ENCODE measurements at places on chromosomes 4 and X.

DNA sequence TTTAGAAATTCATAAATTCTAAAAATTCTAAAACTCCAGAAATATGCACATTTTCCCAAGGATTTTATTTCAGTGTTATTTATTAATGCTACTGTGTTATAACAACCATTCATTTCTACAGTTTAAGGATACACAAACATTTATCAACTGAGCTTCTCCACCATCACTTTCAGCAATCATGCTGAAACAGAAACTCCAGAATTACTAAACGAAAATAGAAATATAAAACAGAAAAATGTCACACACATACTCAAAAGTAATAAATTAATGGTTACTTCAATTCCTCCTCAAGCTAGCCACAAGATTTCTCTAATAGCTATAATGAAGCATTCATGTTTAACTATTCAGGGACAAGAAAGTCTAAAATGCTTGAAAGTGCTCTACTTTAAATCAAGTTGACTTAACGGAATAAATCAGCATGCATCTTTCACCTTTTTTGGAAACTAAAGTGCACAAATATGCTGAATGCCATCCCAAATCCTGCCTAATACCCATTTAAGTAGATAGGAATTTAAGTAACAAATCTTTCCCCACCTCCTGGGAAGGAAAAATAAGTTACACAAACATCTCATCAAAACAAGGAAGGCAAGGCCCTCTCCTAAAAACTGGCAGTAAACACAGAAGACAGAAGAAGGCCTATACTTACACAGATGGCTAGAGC is 563 bp downstream of the FAM13A start:
- no peak for DNase-seq

GRCh38 chr4:105184316-105184980 is 37.8 kb downstream of the TET2 start:
- no peak for DNase-seq

- DNase-seq = no peak
These were observed 52.9 kb upstream of the HPF1 start for GRCh38 chr4:169810325-169811323.

- peak; percentile 68 for DNase-seq
These were observed 4.5 kb upstream of the CXCR3 start for GRCh38 chrX:71622576-71623450.

DNA sequence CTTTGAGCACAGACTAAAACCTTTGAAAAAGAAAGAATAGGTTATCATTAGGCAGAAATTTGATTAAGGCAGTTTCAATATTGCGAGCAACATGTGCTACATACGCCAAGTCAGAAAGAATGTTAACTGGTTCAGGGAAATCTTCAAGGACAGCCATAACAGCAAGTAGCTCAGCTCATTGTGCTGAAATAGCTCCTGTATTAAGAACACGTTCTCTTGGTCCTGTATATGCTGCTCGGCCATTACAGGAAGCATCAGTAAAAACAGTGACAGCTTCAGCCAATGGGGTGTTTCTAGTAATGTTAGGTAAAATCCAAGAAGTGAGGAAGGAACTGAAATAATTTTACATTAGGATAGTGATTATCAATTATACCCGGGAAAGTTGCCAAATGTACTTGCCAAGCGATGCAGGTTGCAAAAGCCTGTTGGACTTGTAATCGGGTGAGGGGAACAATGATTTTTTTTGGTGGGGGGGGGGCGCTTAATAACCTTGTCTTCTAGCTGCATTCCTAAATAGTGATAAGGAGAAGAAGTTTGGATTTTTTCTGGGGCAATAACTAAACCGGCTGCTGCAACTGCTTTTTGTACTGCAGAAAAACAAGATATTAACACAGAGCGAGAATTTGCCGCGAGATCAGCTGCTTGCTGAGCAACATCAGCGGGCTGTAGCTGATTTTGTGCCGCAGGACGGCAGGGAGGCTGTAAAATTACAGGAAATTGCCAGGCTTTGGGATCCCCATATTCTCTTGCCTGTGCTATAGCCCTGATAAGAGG is 49.4 kb upstream of the RASSF6 start:
- DNase-seq = no peak

DNA sequence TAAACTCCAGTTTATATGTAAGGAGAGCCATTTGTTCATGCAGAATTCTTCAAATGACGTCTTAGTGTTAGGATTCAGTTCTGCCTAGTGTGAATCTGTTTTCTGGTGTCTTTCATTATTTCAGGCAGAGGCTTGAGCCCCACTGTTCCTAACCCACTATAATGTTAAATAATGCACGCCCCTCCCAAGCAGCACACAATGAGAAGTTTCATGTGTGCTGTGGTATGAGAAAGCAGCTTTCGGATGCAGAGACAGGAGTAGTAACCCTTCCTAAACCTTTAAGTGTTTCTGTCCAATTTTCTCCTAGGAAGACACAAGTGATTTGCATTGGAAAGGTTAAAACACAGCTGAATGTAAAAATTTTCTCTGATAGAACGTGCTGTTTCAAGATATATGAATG is 54.5 kb downstream of the TRIM2 start:
- no peak for DNase-seq

GRCh38 chr4:67714248-67714583 is 13.3 kb upstream of the UBA6 start:
- DNase-seq = no peak

All from stimulated activated naive CD4-positive, alpha-beta T cell treated with Interleukin-2 at 50 U/mL for 16 hours (primary cell).